Activated T-helper 1 cell treated with Interleukin-2 at 50 U/mL for 16 hours (primary cell): ENCODE measurements at places on chromosomes 11 and 22.
A peak's percentile ranks its signal among the peaks of the same experiment; 100 is the strongest.

DNA sequence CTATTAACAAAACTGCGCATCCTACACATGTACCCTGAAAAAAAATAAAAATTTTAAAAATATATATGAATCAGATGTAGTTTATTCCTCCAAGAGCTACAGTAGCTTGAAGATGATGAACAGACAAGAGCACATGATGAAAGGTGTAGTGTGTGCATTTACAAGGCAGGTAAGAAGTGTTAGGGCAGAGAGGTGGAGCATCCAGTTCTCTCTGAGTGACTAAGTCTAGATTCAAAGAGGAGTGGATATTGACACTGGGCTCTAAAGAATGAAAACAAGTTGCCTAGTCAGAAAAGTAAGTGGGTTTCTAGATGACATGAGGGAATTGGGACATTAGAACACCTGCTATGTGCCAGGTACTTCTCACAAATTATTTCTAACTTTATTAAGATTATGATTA is 76.0 kb upstream of the CARD18 start:
- no peak for DNase-seq

DNA sequence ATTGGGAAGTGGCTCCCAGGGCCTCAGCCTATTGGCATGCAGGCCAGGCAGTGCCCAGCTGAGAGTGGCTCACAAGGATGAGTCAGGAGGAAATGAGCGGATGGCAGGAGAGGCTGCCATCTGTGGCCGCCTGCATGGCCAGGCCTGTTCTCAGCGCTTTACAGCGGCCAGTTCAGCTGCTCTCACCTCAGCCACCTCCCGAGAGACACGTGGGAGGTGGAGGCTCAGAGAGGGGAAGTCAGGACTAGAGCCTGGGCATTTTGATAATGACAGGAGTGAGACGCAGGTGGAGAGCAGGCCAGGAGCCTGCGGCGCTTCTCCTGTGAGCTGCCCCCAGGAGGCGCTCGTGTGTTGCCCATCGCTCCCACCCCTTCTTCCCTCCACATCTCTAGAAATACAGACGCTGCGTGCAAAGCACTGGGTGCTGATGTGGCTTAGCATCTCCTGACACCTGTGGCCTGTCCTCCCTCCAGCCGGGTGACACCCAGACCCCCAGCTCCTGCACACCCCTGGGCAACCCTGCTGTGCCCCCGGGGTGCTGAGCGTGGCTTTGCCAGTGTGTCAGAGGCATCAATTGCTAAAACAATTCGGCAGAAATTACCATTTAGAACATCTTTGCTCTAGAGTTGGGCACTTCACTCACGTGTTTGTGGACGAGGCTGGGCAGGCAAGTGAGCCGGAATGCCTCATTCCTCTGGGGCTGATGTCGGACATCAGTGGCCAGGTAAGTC is 21.4 kb upstream of the PANX2 start:
- DNase-seq: peak; percentile 60

DNA sequence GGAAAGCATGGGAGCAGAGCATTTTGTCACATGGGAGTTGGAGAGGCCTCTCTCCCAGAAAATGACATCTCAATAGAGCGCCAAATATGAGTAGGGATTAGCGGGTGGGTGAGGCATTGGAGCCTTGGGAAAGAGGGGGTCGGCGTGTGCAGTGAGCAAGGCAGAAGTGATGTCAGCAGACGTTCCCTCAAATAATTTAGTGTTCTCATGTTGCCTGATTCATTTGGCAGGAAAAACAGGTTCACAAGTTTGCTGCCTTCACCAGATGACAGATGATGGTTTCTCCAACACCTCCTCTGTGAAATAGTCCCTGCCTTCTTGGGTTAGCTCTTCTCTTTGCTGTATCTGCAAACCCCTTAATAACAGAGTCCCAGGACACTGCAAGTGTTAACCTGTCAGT is 118.5 kb upstream of the ARHGAP20 start:
- DNase-seq: no peak

- DNase-seq: no peak
Observed at GRCh38 chr22:25823276-25823675, 81.3 kb downstream of the MYO18B start.

- DNase-seq: no peak
Observed at GRCh38 chr11:61377461-61378160, 14.8 kb upstream of the TMEM216 start.

DNA sequence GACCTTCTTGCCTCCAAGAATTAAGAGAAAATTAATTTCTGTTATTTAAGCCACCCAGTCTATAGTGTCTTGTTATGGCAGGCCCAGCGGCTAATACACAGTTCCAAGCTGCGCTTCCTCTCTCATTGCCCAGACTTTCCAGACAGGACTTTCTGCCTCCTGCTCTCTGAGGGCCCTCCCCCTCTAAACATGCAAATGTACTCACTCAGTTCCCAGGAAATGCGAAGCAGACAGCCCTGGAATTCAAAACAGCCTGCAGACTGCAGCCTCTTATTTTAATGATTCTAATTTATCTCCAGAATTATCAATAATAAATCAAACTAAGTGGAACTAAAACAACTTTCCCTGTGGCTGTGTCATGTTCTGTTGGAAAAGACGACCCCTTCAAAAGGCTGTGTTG is 115.5 kb upstream of the ISX start:
- no peak for DNase-seq
